Osteocyte (in vitro differentiated cells): ENCODE measurements at places on chromosomes 7 and 10. TPM values are rescaled to one million over a fixed set of nuclear protein-coding genes. Genes with fewer than 3 reads are reported as not detected.
A peak's percentile ranks its signal among the peaks of the same experiment; 100 is the strongest.

DNA sequence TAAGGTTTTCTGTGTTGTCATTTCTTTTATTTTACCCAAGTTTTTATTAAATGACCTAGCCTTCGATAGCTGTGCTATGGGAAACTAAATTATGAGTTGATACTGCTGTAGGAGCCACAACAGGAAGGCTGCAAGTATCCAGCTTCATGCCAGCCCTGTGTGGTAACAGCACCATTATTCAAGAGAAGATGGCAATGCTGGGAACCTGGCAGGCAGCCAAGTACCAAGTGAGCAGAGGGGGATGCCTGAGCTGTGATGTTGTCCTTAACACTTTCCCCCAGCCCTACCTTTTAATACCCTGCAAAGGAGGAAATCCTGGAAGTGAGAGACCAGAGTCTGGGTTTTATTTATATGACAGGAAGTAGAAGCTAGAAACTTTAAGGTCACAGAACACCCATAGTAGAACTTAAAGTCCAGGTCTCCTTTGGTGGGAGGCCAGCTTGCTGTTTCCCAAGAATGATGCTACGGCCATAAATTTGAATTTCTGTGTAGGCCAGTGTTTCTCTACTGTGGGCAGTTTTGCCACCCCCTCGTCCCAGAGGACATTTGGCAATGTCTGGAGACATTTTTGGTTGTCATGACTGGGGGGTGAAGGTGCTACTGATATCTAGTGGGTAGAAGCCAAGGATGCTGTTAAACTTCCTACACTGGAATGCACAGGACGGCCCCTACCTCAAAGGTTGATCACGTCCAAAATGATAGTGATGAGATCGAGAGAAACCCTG, 9.2 kb upstream of the ATXN7L1 start:
- H3K4me1 ChIP-seq = peaks cover 12% of the 10 kb centered on the region
- no peak overlapping the region for H3K4me3 ChIP-seq
- H3K27ac ChIP-seq = no peak overlapping the region
- H3K36me3 ChIP-seq = peaks cover 2% of the 10 kb centered on the region
- no peak for DNase-seq
- H3K27me3 ChIP-seq = no peaks in the 10 kb centered on the region

- no peak for DNase-seq
- no peak overlapping the region for H3K4me3 ChIP-seq
- peaks cover 8% of the 10 kb centered on the region for H3K36me3 ChIP-seq
- no peak overlapping the region for H3K27ac ChIP-seq
These were observed 78.3 kb downstream of the ELAPOR2 start for GRCh38 chr7:86981127-86981526.

Gene PIK3AP1
- 0.19 and 0.39 TPM in 2 replicates for total RNA-seq

DNA sequence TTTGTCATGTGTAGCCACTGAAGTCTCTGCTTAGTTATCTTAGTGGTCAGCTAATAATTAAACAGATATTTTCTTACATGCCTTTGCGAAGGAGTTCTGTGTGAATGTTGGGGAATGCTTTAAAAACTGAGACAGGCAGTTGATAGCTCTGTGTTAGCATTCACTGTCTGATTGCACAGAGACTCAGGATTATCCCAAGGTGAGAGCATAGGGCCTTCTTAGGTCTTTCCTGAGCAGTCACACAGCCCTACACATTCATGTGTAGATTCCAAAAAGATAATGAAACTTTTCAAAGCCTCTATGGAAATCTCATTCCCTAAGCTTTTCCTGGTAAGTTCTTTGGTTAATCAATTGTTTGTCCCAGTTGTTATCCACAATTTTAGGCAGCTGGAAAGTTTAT, 67.7 kb downstream of the CASD1 start:
- no peak overlapping the region for H3K4me3 ChIP-seq
- H3K36me3 ChIP-seq = peaks cover 28% of the 10 kb centered on the region

DNA sequence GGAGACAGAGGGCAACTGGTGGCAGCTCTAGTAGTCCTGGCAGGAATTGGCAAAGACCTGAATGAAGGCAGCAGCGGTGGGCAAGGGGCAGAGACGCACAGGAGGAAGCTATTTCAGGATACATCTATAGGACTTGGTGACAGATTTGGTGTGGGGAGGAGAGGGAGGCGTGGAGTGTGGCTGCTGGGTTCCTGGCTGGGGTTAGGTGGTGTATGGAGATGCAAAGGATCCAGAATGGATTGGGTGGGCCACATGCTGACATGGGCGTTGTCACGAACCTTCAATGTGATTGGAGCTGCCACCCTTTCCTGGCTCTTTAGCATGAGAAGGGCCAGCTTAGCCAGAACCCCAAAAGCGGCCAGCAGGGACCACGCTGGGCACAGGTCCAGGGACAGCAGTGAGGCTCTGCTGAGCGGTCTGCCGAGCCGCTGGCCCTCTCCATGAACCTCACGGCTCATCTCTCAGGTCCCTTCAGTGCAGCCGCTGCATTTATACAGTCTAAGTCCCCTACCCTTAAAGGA, 10.2 kb upstream of the ADCY1 start:
- H3K27ac ChIP-seq = no peak overlapping the region
- peaks cover 29% of the 10 kb centered on the region for H3K27me3 ChIP-seq
- no peaks in the 10 kb centered on the region for H3K36me3 ChIP-seq
- no peak overlapping the region for H3K4me3 ChIP-seq
- peak; percentile 73 for DNase-seq
- H3K4me1 ChIP-seq = no peaks in the 10 kb centered on the region

GRCh38 chr7:142450206-142450605, 192.3 kb upstream of the PRSS58 start:
- H3K36me3 ChIP-seq = no peaks in the 10 kb centered on the region
- no peak overlapping the region for H3K27ac ChIP-seq
- peaks cover 7% of the 10 kb centered on the region for H3K4me1 ChIP-seq
- DNase-seq = no peak
- no peak overlapping the region for H3K4me3 ChIP-seq

DNA sequence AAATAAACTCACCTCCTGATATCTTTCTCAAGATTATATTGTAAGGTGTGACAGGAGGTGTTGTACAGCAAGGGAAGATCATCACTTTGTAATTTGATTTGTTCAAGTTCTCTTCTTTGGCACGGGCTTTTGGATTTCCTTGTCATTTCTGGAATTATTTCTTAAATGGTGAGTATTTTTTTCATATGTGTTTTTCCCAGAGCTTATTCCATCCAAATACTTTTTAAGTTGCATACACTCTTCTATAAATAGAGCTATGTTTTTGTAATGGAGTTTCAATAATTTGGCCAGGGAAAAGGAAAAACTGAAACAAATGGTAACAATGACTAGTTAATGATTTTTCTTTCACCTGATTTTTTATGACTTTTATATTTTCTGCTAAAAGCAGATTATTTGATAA, 92.5 kb downstream of the CFAP58 start:
- no peaks in the 10 kb centered on the region for H3K36me3 ChIP-seq
- H3K4me1 ChIP-seq = peaks cover 5% of the 10 kb centered on the region
- H3K27ac ChIP-seq = no peak overlapping the region
- no peak overlapping the region for H3K4me3 ChIP-seq

- H3K4me1 ChIP-seq = no peaks in the 10 kb centered on the region
- H3K36me3 ChIP-seq = peaks cover 18% of the 10 kb centered on the region
- H3K27ac ChIP-seq = no peak overlapping the region
- peaks cover 21% of the 10 kb centered on the region for H3K27me3 ChIP-seq
- H3K4me3 ChIP-seq = no peak overlapping the region
These were observed 11.3 kb downstream of the MRPS33 start for GRCh38 chr7:141003172-141004065.

Gene CFAP58
- 0.16 and 0.29 TPM in 2 replicates for total RNA-seq

Gene ADRA2A
- total RNA-seq = not detected in 2 replicates

- H3K36me3 ChIP-seq = peaks cover 42% of the 10 kb centered on the region
- H3K4me1 ChIP-seq = no peaks in the 10 kb centered on the region
- H3K4me3 ChIP-seq = no peak overlapping the region
- no peak for DNase-seq
- no peak overlapping the region for H3K27ac ChIP-seq
- H3K27me3 ChIP-seq = no peaks in the 10 kb centered on the region
These were observed 40.6 kb upstream of the RBAK start for GRCh38 chr7:5005066-5005465.

GRCh38 chr7:25319707-25320106, 91.4 kb upstream of the NPVF start:
- H3K4me1 ChIP-seq = no peaks in the 10 kb centered on the region
- no peak for DNase-seq
- H3K4me3 ChIP-seq = no peak overlapping the region
- no peak overlapping the region for H3K27ac ChIP-seq

DNA sequence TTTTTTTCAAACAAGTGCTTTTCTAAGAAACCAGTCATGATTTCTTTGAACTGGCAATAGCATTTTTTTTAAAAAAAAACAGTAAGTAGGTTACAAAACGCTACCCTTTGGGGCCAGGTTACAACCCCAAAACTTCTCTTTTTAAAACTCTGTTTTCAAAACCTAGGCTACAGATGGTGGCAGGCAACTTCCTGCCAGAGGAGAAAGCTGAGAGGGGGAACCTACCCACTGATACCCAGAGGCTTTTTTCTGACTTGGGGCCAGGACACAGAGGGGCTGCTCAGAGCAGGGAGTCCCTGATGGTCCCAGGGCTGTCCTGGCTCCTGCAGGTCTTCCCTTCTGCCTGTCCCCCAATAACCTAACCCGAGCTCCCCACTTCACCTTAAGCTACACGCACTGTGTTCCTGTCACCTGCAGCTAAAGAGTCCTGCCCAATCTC, 6.9 kb downstream of the STN1 start:
- peaks cover 69% of the 10 kb centered on the region for H3K4me1 ChIP-seq
- peaks cover 15% of the 10 kb centered on the region for H3K36me3 ChIP-seq
- DNase-seq = no peak
- H3K4me3 ChIP-seq = no peak overlapping the region

DNA sequence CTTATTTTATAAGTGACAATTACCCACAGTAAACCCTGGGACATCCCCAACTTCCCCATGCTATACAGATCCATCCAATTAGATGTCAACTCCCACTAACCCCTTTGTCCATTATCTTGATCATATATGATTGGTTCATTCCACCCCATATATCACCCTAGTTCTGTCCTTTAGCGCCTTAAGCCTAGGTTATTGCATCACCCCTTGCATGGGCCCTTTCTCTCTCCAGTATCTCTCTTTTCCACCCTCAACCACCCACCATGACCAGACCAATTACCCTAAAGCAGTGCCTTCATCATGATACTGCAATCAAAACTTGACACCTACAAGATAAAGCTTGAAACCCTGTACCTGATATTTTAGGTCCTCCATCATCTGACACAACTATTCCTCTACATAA, 37.9 kb upstream of the GATAD1 start:
- no peak overlapping the region for H3K4me3 ChIP-seq
- DNase-seq = no peak
- peaks cover 17% of the 10 kb centered on the region for H3K27me3 ChIP-seq
- peaks cover 2% of the 10 kb centered on the region for H3K36me3 ChIP-seq
- no peak overlapping the region for H3K27ac ChIP-seq

DNA sequence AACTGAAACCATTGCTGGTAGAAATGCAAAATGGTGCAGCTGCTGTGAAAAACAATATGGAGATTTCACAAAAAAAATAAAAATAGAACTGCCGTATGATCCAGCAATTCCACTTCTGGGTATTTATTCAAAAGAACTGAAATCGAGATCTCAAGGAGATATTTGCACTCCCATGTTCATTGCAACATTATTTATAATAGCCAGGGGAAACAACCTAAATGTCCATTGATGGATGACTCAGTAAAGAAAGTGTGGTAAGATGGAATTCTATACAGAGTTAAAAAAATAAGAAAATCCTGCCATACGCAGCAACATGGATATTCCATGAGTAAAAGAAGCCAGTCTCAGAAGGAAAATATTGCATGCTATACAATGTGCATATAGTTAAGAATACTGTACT, 290.6 kb upstream of the GHITM start:
- peak overlapping the region; percentile 20 for H3K4me3 ChIP-seq
- DNase-seq = no peak
- no peaks in the 10 kb centered on the region for H3K27me3 ChIP-seq
- peaks cover 12% of the 10 kb centered on the region for H3K4me1 ChIP-seq
- H3K27ac ChIP-seq = peak overlapping the region; percentile 25

DNA sequence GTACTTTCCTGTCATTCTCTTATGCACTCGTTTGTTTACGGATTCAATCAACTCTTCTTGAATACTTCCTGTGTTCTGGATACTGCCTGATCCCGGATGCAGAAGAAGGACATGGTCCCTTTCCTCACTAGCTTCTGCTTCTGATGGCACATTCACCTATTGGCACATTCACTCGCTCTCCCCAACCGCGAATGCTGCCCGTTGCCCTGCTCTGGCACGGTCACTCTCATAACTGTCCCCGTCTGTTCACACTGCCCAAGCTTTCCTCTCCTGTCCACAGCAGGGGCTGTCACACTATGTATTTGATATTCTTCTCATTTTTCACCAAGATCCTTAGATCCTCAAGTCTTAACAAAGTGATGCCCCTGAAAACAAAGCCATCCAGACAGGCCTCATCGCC, 327.4 kb downstream of the PAXIP1 start:
- H3K36me3 ChIP-seq = peaks cover 3% of the 10 kb centered on the region
- DNase-seq = no peak
- no peaks in the 10 kb centered on the region for H3K27me3 ChIP-seq
- H3K4me3 ChIP-seq = no peak overlapping the region
- no peaks in the 10 kb centered on the region for H3K4me1 ChIP-seq
- H3K27ac ChIP-seq = no peak overlapping the region

DNA sequence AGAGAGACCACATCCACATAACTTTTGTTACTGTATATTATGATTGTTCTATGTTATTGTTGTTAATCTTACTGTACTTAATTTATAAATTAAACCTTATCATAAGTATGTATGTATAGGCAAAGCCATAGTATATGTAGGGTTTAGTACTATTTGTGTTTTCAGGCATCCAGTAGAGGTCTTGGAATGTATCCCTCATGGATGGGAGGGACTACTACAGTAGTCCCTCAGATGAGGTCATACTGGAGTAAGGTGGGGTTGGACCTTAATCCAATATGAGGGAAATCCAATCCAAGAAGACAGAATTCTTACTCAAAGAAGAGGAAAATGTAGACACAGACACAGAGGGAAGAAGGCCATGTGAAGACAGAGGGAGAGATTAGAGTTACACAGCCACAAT, 34.1 kb upstream of the MALRD1 start:
- H3K4me3 ChIP-seq = no peak overlapping the region
- H3K36me3 ChIP-seq = no peaks in the 10 kb centered on the region
- no peaks in the 10 kb centered on the region for H3K4me1 ChIP-seq
- no peak overlapping the region for H3K27ac ChIP-seq
